ENCODE measurements at places on chromosomes 16 and 17.

DNA sequence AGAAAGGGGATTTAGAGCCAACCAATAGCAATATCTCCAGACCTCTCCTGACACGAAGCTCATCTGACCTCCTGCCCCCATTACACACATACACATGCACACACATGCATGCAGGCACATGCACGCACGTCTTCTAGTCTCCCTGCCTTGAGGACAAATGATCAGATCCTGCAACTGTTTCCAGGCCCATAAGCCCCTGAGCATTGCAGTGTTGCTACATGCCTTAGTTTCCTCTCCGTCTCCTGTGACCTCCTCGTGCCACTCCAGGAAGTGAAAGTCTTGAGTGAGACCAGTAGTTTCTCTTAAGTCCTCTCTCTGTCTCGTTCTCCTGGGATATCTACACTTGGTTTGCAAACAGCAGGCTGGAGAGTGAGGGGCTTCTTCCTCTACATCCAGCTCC is 8.2 kb downstream of the CIITA start:
- no peak for DNase-seq
- H3K27ac ChIP-seq: no peak overlapping the region
- H3K4me3 ChIP-seq: no peak overlapping the region
- H3K4me1 ChIP-seq: no peaks in the 10 kb centered on the region

GRCh38 chr16:57763285-57764005 is 27.9 kb downstream of the KATNB1 start:
- H3K4me1 ChIP-seq: peaks cover 10% of the 10 kb centered on the region
- no peaks in the 10 kb centered on the region for H3K27me3 ChIP-seq
- H3K27ac ChIP-seq: no peak overlapping the region
- H3K36me3 ChIP-seq: peaks cover 20% of the 10 kb centered on the region

- H3K27ac ChIP-seq: peak overlapping the region; percentile 93
- H3K27me3 ChIP-seq: no peaks in the 10 kb centered on the region
These were observed 287.1 kb downstream of the SOX9 start for GRCh38 chr17:72407931-72408330.

- H3K27ac ChIP-seq: no peak overlapping the region
- no peaks in the 10 kb centered on the region for H3K27me3 ChIP-seq
- H3K36me3 ChIP-seq: peaks cover 6% of the 10 kb centered on the region
- H3K4me3 ChIP-seq: peak overlapping the region; percentile 66
- no peaks in the 10 kb centered on the region for H3K4me1 ChIP-seq
These were observed 408 bp downstream of the LMF1 start for GRCh38 chr16:970386-970765.

- no peaks in the 10 kb centered on the region for H3K27me3 ChIP-seq
- peaks cover 13% of the 10 kb centered on the region for H3K4me1 ChIP-seq
These were observed 30.0 kb downstream of the B9D1 start for GRCh38 chr17:19332371-19333131.

DNA sequence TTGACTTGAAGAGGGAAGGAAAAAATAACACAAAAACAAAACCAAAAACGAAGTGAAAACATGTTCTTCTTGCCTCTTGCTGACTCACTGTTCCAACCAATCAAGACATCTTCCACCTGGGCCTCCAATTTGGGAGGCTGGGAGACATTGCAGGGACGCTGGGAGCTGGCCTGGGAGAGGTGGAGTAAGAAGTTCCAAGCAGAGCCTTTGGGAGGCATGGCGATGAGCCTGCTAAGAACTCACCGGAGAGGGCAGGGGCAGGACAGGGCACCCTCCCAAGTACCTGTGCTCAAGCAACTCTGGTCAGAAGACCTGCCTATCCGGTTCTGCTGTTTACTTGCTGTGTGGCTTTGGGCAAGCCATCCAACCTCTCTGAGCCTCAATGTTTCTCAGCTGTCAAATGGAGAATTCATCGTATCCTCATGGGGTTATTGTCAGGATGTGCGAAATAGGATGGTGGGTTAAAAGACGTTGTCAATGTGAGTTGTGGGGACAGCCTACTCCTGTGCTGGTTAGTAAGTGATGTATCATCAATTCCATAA is 856 bp upstream of the GLP2R start:
- no peaks in the 10 kb centered on the region for H3K36me3 ChIP-seq
- no peak overlapping the region for H3K4me3 ChIP-seq
- DNase-seq: no peak
- no peaks in the 10 kb centered on the region for H3K4me1 ChIP-seq
- no peak overlapping the region for H3K27ac ChIP-seq

- H3K27ac ChIP-seq: no peak overlapping the region
- H3K4me3 ChIP-seq: no peak overlapping the region
- H3K36me3 ChIP-seq: peaks cover 56% of the 10 kb centered on the region
- no peaks in the 10 kb centered on the region for H3K4me1 ChIP-seq
- H3K27me3 ChIP-seq: no peaks in the 10 kb centered on the region
These were observed 50.2 kb downstream of the PDPK1 start for GRCh38 chr16:2587891-2588565.

Measured in MCF 10A (cell line).